ENCODE measurements at places on chromosomes 13 and 19.

GRCh38 chr13:37510441-37510840, 88.1 kb downstream of the POSTN start:
- no peak for DNase-seq

- DNase-seq = no peak
Observed at GRCh38 chr13:33051632-33052031, 35.4 kb downstream of the KL start.

- DNase-seq = peak; percentile 94
Observed at GRCh38 chr19:13978351-13979243, 26.3 kb downstream of the DCAF15 start.

DNA sequence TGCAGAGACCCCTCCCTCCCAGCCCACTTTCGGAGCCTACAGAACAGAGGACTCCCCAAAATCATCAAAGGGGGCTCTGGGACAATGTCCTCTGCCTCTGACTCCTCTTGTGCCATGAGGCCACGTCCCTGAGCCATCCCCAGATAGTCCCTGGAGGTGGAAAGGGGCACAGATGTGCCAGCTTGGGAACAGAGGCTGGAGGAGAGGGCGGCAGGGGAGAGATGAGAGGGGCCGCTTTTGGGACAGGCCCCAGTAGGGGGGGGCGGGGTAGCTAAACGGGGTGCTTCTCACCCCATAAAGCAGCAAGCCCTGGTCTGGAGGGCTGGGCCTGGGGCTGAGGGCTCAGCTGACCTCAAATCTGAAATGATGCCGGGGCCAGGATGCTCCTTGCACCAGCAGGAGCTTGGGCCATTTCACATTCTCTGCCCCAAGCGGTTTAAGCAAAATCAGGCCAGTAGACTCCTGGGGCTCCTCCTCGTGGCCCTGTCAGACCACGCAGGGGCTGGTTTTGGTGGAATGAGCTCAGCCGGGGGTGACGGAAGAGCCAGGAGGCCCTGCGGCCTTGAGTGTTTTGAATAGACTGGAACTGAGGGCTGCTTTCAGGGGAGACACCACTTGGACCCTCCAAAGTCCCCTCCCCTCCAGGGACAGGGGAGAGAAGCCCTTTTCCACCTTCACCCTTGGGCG, 27.1 kb downstream of the ONECUT3 start:
- DNase-seq = no peak

GRCh38 chr13:112959206-112959605, 9.8 kb upstream of the MCF2L start:
- DNase-seq = no peak

- peak; percentile 54 for DNase-seq
Observed at GRCh38 chr19:38384209-38385027, 3.4 kb downstream of the GGN start.

DNA sequence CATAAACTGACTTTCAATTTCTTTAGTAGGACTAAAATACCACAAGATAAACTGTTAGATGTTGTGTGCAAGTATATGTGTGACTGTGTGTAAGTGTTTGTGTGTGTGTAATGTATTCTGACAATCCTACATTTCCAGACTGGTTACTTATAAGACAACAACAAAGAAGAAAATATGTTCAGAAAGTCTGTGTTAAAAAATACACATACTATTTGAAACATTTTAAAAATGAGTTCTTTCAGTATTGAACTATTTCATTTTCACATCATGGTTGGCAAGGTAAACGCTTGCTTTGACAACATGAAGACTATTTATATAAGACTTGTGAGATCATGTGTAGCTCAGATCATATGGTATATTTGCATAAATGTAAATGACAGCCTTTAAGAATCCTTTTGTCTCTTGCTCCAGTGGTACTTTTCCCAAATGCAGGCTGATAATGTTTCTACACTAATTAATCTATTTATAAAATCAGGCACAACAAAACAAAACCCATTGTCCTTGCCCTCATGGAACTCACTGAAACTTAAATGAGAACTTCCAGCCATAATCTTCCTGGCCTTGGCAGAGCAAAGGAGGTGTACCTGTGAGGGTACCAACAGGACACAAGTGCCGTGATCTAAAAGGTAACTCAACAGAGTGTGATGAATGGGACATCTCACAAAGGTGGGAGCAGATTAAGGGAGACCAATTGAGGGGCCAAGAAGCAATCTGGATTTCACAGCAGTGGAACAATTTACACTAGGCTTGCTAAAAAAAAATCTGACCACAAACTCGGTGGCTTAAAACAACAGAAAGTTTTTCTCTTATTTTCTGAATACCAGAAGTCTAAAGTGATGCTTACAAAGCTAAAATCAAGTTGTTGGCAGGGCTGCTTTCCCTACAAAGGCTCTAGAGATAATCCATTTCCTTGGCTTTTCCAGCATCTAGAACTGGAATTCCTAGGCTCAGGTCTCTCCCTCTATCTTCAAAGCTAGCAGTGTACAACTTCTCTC, 349.0 kb downstream of the TBC1D4 start:
- no peak for DNase-seq

DNA sequence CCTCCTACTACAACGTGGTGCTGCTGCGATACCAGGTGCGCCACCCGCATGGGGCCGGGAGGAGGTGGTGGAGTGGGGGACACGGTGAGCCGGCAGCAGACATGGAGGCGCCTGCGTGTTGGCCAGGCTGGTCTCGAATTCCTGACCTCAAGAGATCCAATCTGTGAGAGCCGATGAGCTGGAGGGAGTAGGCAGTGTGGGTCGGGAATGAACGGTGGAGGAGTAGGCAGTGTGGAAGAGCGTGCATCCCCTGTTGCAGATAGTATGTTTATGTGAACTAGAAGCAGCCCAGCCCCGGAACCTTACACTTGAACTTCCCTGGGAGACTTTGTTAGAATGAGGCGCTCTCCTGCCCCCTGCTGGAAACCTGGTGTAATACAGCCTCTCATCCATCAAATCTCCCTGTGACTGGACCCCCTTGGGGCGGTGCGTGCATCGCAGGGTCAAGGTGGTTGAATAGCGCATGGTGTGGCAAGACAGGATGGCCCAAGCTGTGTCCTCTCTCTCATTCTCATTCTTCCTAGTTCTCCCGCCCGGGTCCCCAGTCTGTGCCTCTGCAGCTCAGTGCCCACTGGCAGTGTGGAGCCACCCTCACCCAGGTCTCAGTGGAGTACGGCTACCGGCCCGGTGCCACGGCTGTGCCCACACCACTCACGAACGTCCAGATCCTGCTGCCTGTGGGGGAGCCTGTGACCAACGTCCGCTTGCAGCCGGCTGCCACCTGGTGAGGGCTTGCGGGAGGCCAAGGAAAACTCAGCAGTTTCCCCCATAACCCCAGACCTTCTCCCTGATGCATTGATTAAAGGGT, 10.5 kb upstream of the B3GNT3 start:
- peak; percentile 87 for DNase-seq

- peak; percentile 85 for DNase-seq
Observed at GRCh38 chr19:48614436-48615230, at the start of gene FAM83E. TSS of gene FAM83E (minus strand) at chr19:48615076. CDS start at chr19:48613372, 1,704 bp downstream.

DNA sequence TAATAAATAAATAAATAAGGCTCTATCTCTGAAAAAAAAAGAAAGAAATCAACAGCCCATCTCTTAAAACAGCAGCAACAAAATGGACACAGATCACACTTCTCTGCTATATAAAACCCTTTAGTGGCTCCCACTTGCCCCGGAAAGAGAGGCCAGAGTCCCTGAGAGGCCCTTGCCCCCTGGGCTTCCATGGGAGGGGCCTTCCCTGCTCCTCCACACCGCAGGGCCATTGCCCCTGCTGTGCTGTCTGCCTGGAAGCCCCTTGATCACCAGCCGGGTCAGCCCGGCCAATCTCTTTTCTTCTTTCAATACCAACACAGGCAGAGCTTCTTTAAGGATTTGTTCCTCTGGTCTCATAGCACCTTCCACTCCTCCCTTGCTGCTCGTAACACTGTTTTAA, 171.1 kb downstream of the URI1 start:
- no peak for DNase-seq

DNA sequence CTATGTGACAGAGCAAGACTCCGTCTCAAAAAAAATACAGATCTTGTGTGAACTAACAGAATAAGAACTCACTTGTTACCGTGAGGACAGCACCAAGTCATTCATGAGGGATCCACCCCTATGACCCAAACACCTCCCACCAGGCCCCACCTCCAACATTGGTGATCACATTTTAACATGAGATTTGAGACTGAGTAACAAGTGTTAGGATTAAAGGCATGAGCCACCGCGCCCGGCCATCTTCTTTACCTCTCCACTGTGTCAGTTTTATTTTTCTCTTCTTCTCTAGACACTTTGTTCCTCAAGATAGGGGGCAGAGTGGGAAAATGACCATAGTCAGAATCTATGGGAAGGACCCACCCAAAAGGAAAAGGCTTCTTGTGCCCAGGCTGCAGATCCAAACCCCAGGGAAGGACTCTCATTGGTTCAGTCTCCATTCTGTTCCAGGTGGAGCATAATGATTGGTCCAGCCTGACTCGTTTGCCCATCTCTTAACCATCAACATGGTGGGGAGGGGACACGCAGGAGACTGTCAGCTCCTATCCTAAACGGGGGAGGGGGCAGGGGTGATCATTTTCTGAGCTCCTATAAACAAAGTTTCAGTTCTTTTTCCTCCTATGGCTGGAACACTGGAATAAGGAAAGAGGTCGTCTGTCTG, 1.3 kb upstream of the CALM3 start:
- no peak for DNase-seq

GRCh38 chr13:63048653-63049052, 1633.0 kb upstream of the PCDH20 start:
- no peak for DNase-seq

DNA sequence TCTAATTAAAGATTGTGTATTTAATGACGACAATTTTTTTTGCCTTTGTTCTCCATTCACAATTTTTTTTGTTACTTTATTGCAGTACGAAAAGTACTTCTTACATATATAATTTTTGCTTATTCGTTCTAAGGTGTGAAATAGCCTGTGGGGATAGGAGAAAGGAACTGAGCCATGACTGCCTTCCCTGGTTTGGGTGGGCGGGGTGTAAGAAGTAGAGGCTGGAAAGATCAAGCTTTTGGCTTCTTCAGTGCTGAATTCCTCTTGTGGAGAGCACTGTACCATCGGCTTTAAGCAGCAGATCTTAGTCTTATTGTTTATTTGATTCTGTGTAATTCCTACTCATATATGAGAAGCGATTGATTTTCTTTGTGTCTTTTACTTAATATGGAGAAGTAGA, 115.8 kb downstream of the NBEA start:
- peak; percentile 4 for DNase-seq

GRCh38 chr13:25977671-25978070, 74.1 kb downstream of the SHISA2 start:
- no peak for DNase-seq

DNA sequence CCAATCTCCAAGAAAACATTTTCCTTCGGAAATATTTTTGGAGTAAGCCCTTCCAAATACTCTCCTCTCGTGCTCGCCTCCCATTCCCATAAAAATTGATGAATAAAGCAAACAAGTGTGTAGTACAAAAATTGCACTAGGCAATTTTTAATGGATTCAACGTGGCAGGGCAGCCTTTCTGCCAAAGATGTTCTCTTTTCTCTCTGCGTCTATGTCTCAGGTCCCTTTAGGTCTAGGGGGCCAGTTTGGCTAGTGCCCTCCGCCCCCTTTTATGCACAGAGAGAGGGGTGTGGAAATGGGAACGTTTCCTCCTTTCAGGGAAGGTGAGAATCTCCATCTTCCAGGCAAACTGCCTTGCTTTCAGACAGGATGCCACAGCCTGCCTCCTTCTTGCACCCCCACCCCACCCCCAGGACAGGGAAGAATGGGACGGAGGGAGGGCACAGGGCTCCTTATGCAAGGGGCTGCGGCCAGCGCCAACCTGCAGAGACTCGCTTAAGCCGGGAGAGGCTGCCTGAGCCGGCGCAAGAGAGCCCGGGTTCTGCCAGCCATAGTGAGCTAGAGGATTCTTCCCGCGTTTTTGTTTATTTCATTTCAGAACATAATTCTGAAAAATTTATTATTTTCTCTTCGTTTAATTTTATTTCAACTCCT, 2.7 kb upstream of the ZIC2 start:
- DNase-seq = no peak

- DNase-seq = no peak
Observed at GRCh38 chr13:31149604-31150003, 12.1 kb downstream of the HSPH1 start.

GRCh38 chr19:1447504-1447903, 2.4 kb upstream of the APC2 start:
- no peak for DNase-seq

- peak; percentile 30 for DNase-seq
Observed at GRCh38 chr19:56333506-56333905, 18.9 kb upstream of the ZSCAN5A start.

DNA sequence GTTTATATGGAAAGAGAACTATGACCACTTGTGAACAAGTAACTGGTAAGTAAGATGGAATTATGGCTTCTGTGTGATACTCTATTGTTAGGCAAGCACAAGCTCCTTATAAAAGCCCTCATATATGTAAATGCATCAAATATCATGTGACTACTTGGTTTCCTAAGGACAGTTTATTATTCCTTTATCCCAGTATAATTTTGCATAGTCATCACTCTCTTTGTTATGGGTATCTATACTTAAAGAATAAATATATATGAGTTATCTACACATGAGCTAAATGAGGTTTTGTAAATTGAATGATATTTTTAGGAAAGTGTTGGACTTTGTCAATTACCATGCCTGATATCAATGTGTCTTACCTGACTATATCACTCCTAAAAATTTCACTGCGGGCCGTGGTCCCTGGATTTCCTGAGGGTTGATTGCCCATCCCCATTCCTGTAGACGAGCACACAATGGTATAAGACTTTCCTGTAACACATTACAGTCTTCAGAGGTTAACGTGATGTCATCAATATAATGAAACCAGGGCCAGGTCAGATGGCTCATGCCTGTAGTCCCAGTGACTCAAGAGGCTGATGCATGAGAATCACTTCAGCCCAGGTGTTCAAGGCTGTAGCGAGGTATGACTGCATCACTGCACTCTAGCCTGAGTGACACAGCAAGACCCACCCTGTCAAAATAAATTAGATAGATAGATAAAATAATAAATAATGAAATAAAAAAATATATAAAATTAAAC, 20.7 kb downstream of the ZNF844 start:
- no peak for DNase-seq

GRCh38 chr19:8610936-8611300, 403 bp upstream of the ADAMTS10 start:
- DNase-seq = peak; percentile 63

DNA sequence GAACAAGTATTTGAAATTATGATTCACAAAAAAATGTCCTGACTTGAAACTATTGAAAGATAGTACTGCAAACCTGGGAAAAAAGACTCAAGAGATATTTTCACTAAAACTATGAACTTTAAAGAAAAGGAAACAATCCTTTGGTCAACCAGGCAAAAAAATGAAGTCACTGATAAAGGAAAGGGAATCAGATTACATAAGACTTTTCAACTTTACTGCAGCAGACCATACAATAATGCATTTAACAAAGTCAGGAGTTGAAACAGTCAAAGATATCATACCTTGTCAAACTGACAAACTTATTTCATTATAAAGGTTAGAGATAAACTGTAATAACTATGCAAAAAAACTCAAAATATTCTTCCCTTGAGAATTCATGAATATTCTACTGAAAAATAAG, 361.6 kb downstream of the DLEU7 start:
- DNase-seq = no peak

DNA sequence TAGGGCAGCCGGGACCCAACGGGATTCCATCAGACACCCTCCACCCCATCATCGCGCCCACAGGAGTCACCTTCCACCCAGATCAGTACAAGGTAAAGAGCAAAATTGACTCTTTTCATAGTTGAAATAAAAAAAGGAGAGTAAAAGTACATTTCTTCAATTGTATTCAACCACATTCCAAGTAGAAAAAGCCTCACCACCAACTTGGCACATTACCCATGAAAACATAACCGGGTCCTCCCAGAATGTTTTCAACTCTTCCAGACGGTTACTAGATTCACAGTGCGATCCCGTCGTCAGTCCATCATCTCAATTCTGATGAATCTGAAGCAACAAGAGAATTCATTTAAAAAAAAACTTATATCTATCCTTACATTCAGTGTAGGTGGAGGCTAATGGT, 125.2 kb downstream of the RAB20 start:
- DNase-seq = no peak
